ENCODE measurements at places on chromosomes 12 and 14. TPM values are rescaled to one million over a fixed set of nuclear protein-coding genes. Genes with fewer than 3 reads are reported as not detected.
A peak's percentile ranks its signal among the peaks of the same experiment; 100 is the strongest.

- no peaks in the 10 kb centered on the region for H3K36me3 ChIP-seq
- DNase-seq: no peak
- H3K27ac ChIP-seq: no peak overlapping the region
- H3K4me1 ChIP-seq: peaks cover 2% of the 10 kb centered on the region
- H3K4me3 ChIP-seq: no peak overlapping the region
Observed at GRCh38 chr12:16163146-16163545, 114.3 kb downstream of the SLC15A5 start.

DNA sequence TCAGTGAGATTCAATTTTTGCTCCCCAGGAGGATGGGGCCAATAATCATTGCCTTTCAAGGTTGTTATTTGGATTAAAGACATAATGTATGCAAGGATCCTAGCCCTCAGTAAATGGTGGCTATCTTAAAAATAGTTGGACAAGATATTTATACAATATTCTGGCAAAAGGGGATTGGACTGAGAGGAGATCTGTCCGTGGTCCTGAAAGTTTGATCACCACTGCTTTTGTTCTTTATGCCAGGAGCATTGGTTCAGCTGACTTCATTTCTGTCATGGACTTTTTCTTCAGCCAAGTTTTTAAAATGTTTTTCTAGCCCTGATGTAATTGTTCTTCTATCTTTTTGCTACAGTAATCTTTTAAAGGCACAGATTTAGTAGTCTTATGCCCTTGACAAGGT, 70.2 kb upstream of the TCL1A start:
- no peaks in the 10 kb centered on the region for H3K27me3 ChIP-seq
- no peak overlapping the region for H3K4me3 ChIP-seq
- H3K27ac ChIP-seq: no peak overlapping the region
- DNase-seq: no peak
- H3K36me3 ChIP-seq: no peaks in the 10 kb centered on the region
- no peaks in the 10 kb centered on the region for H3K4me1 ChIP-seq

- no peak overlapping the region for H3K27ac ChIP-seq
- no peaks in the 10 kb centered on the region for H3K27me3 ChIP-seq
- H3K4me3 ChIP-seq: no peak overlapping the region
- no peaks in the 10 kb centered on the region for H3K4me1 ChIP-seq
- no peak for DNase-seq
Observed at GRCh38 chr12:78306236-78306635, 475.5 kb downstream of the NAV3 start.

DNA sequence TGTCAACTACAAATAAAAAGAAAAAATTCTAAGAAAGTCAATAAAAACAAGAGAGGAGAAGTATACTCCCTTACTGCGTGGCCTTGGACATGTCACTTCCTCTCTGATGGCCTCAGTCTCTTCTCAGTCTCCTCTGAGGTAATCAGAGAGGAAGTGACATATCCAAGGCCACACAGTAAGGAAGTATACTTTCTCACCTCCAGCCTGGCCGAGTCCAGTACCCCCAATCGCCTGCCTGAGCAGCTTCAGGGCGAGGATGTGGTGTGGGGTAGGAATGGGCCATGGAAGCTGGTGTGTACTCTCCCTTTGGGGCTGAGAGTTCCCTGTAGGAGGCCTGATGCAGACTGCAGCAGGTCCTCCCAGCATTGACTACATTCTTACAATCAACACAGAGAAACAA, 15.8 kb downstream of the VDR start:
- no peak for DNase-seq
- H3K4me1 ChIP-seq: no peaks in the 10 kb centered on the region
- no peaks in the 10 kb centered on the region for H3K27me3 ChIP-seq
- H3K27ac ChIP-seq: no peak overlapping the region

- no peaks in the 10 kb centered on the region for H3K36me3 ChIP-seq
- DNase-seq: no peak
- no peaks in the 10 kb centered on the region for H3K27me3 ChIP-seq
Observed at GRCh38 chr12:93126069-93126474, 197.0 kb upstream of the EEA1 start.

The SALL2 gene
- 287 TPM for total RNA-seq

DNA sequence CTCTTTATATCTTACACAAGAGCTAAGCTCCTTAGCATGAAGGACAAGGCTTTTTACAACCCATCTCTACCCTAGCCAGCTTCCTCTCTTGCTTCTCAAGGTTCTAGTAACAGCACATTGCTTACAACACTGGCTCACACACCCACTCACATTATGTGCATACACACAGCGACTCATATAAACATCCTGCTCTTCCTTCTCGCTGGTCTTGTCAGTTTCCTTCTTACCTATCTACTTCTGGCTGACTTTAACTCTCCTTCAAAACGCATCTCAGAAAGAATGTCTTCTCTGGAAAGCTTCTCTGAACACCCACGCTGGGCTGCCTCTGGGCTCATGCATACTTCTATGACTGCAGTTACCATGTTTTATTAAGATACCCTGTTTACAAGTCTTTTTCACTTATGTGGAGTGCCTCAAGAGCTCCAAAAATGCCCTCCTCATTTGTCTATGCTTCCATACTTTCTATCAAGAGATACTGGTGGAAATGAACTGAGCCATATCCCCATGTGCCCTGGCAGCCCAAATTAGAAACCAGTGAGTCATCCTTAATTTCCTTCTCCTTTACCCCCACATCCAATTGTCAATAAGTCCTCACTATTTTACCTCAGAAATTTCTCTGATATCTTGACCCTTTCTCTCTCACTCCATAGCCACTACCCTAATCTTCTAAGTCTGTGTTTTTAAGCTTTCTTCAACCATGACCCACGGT, 126.9 kb upstream of the KRAS start:
- no peak overlapping the region for H3K4me3 ChIP-seq
- no peak for DNase-seq
- no peaks in the 10 kb centered on the region for H3K36me3 ChIP-seq
- H3K27me3 ChIP-seq: no peaks in the 10 kb centered on the region
- H3K27ac ChIP-seq: no peak overlapping the region

GRCh38 chr14:22798528-22798927, 16.7 kb downstream of the SLC7A7 start:
- DNase-seq: no peak
- H3K4me1 ChIP-seq: peaks cover 9% of the 10 kb centered on the region
- H3K36me3 ChIP-seq: no peaks in the 10 kb centered on the region
- no peak overlapping the region for H3K4me3 ChIP-seq

The ACVRL1 gene
- total RNA-seq: not detected

- peaks cover 18% of the 10 kb centered on the region for H3K4me1 ChIP-seq
- no peak overlapping the region for H3K4me3 ChIP-seq
- H3K36me3 ChIP-seq: peaks cover 36% of the 10 kb centered on the region
- no peaks in the 10 kb centered on the region for H3K27me3 ChIP-seq
- no peak overlapping the region for H3K27ac ChIP-seq
Observed at GRCh38 chr14:77119851-77120250, 21.7 kb downstream of the ZDHHC22 start.

The GRIP1 gene
- 19.5 TPM for total RNA-seq

DNA sequence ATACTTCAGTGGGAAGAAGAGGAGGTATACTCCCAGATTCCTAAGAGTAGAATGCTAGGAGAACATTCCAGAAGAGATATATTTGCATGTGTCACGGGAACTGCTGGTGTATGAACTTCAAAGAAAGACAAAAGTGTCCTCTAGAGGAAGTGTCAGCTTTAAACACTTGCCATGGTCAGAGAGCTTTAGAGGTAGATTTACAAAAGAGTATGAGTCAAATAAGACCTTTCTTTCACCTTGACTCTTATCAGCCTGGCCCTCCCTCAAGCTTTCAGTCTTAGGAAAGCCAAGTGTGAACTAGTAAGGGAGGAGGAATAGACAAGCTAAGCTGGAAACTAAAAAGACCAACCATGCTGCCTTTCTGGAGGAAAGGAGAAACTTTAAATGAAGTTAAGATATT, 34.7 kb downstream of the COX8C start:
- no peak overlapping the region for H3K27ac ChIP-seq
- H3K36me3 ChIP-seq: no peaks in the 10 kb centered on the region
- no peak for DNase-seq
- H3K4me3 ChIP-seq: no peak overlapping the region
- H3K27me3 ChIP-seq: no peaks in the 10 kb centered on the region

GRCh38 chr12:85036234-85036707, at the start of the genes LRRIQ1 and TSPAN19:
Gene LRRIQ1, plus strand, starts transcription at chr12:85036351. Its CDS starts 1,826 bp downstream, at chr12:85038177.
Gene TSPAN19, minus strand, starts transcription at chr12:85036277. Its CDS starts 6,331 bp downstream, at chr12:85029946.
- DNase-seq: peak; percentile 95
- H3K4me3 ChIP-seq: peak within 1 kb of the TSS; percentile 87
- no peak within 1 kb of the TSS for H3K27ac ChIP-seq
- H3K27me3 ChIP-seq: no peaks in the 10 kb centered on the region
- no peaks in the 10 kb centered on the region for H3K36me3 ChIP-seq

DNA sequence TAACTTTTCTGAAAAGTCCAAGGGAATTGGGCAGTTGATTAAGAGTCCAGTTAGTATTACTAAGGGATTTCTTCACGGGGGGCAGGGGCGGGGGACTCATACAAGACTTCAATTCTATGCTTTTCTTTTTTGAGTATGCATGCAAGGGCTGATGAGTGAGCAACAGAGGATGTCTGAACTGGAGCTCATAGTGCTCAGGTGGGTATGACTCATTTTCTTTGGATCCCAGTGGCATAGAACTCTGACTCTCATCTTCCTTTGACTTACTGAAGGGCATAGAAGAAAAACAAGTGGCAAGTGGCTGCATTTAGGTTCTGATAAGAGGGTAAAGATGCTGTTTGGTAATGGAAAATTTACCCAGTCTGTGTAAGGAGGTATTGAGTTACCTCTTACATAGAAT, 749.2 kb downstream of the NOVA1 start:
- no peaks in the 10 kb centered on the region for H3K4me1 ChIP-seq
- no peak overlapping the region for H3K4me3 ChIP-seq
- no peaks in the 10 kb centered on the region for H3K27me3 ChIP-seq

The PMCH gene
- total RNA-seq: not detected

The RNF212B gene
- total RNA-seq: 0.39 TPM

GRCh38 chr14:74500417-74501134, 7.0 kb downstream of the ISCA2 start:
- no peaks in the 10 kb centered on the region for H3K27me3 ChIP-seq
- peaks cover 4% of the 10 kb centered on the region for H3K36me3 ChIP-seq
- peak; percentile 86 for DNase-seq
- no peaks in the 10 kb centered on the region for H3K4me1 ChIP-seq
- no peak overlapping the region for H3K27ac ChIP-seq

The ZDHHC22 gene
- total RNA-seq: 11.3 TPM

DNA sequence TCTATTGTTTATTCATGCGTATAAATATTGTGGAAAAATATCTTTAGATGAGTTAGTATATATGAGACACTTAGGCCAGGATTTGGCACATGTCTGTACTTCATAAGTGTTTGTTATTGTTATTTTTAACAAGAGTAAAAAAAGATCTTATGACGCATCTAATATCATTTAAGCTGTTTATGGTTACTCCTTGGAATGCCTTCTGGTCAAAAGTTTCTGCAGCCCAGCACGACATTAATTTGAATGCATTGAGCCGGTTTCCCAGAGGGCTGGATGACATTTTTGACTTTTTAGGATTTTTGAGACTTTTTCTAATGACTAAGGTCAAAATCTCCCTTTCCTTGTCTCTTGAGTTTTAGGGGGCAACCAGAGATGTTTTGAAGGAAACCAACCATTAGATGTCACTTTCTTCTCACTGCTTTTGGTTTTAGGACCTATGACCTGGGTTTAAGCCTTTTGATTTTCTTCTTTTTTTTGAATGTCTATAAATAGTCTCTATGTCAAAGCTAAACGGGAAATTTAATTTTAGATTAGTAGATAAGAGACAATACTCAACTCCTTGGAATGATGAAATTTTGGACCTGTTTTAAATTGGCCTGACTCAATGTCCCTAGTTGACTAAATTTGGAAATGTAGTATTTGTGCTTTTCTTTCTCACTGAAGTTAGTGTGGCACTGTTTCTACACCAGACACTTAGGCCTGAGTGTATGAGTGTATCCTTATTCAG, 215.5 kb downstream of the AEBP2 start:
- no peaks in the 10 kb centered on the region for H3K36me3 ChIP-seq
- no peaks in the 10 kb centered on the region for H3K4me1 ChIP-seq
- no peak for DNase-seq
- no peak overlapping the region for H3K4me3 ChIP-seq

- H3K27me3 ChIP-seq: no peaks in the 10 kb centered on the region
- no peak overlapping the region for H3K27ac ChIP-seq
- no peaks in the 10 kb centered on the region for H3K4me1 ChIP-seq
- no peak for DNase-seq
- no peaks in the 10 kb centered on the region for H3K36me3 ChIP-seq
Observed at GRCh38 chr14:96407935-96408570, 16.1 kb downstream of the AK7 start.

The KLHL33 gene
- 0.04 TPM for total RNA-seq

GRCh38 chr12:85805654-85806053, 30.6 kb downstream of the RASSF9 start:
- H3K27me3 ChIP-seq: no peaks in the 10 kb centered on the region
- H3K36me3 ChIP-seq: no peaks in the 10 kb centered on the region
- no peaks in the 10 kb centered on the region for H3K4me1 ChIP-seq

- no peaks in the 10 kb centered on the region for H3K36me3 ChIP-seq
- no peak overlapping the region for H3K4me3 ChIP-seq
- H3K4me1 ChIP-seq: no peaks in the 10 kb centered on the region
- DNase-seq: no peak
- no peaks in the 10 kb centered on the region for H3K27me3 ChIP-seq
- H3K27ac ChIP-seq: no peak overlapping the region
Observed at GRCh38 chr14:77882098-77882497, 82.2 kb downstream of the ADCK1 start.

DNA sequence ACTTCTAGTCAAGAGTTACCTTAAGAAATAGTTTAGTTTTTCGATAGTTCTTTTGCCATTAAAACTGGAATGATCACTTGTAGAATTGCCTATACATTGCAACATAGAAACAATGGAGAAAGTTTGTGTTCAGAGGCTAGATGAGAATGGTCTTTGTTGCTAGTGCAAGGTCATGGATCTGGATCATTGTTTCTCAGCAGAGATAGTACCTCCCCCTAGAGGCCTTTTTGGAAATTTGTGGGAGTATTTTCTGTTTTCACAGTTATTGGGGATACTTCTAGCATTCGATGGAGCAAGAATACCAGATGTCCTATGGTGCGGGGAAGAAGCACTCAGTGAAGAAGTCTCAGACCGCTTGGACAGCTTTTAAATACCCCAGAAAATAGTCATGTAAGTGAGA, 138.8 kb upstream of the HMGA2 start:
- H3K4me3 ChIP-seq: no peak overlapping the region
- no peak overlapping the region for H3K27ac ChIP-seq
- H3K4me1 ChIP-seq: no peaks in the 10 kb centered on the region
- no peak for DNase-seq
- no peaks in the 10 kb centered on the region for H3K27me3 ChIP-seq

DNA sequence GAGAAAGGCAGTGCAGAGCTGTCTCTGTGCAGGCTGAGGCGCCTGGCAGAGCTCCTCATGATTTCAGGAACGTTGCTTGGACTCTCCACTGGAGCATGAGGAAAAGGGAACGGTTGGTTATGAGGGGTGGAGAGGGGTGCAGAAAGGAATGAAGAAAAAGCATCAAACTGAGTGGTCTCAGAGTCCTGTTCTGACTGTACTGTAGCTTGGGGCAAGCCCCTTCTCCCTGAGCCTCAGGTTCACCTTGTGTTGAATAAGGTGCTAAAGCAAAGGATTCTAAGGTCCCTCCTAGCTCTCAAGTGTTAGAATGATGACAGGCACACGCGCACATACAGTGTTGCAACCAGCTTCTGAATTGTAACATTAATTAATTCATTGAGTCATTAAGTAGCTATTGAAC, 125.2 kb upstream of the PARP11 start:
- no peaks in the 10 kb centered on the region for H3K27me3 ChIP-seq
- H3K36me3 ChIP-seq: peaks cover 8% of the 10 kb centered on the region
- H3K27ac ChIP-seq: no peak overlapping the region
- H3K4me1 ChIP-seq: peaks cover 4% of the 10 kb centered on the region
- no peak for DNase-seq
- no peak overlapping the region for H3K4me3 ChIP-seq
